ENCODE measurements at places on chromosomes 2 and 18. TPM values are rescaled to one million over a fixed set of nuclear protein-coding genes. Genes with fewer than 3 reads are reported as not detected.

The HOXD13 gene
- total RNA-seq: 0.31 TPM

The B3GNT2 gene
- total RNA-seq: 9.8 TPM

The CD226 gene
- total RNA-seq: 0.53 TPM

The COLEC12 gene
- total RNA-seq: 65.5 TPM
